ENCODE measurements at places on chromosomes 6 and 20.

GRCh38 chr20:17570347-17571152 is 675 bp downstream of the DSTN start:
- no peak for DNase-seq

DNA sequence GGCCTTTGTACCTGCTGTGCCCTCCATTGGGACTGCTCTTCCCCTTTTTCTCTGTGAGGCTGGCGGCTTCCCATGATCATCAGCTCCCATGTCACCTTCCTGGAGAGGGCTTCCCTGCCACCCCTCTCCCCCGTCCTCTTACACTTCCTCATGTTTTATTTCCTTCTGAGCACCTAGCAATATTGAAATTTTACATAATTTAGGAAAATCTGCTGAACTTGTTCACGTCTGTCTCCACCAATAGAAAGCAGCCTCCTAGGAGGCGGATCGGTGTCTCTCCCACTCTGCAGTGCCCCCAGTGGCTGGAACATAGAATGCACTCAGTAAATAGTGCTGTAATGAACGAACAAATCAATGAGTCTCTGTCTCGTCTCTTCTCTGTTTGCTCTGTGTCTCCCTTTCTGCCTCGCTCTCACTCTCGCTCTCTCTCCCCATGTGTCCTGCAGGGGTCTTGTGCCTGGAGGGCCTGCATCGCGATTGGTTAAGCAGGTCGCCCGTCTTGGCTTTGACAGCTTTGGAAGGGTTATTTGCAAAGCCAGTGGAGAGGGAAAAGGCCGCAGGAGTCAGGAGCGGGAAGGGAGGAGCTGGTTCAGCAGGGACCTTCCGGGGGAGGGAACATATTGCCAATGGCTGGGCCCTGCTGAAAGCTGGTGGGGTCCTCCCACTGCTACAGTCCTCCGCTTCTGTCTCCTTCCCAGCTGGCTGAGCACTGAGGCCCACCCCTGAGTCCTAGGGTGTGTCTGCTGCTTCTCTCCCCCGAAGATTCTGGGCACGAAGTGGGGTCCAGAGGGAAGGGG is 12.1 kb upstream of the OCSTAMP start:
- DNase-seq = peak; percentile 37

DNA sequence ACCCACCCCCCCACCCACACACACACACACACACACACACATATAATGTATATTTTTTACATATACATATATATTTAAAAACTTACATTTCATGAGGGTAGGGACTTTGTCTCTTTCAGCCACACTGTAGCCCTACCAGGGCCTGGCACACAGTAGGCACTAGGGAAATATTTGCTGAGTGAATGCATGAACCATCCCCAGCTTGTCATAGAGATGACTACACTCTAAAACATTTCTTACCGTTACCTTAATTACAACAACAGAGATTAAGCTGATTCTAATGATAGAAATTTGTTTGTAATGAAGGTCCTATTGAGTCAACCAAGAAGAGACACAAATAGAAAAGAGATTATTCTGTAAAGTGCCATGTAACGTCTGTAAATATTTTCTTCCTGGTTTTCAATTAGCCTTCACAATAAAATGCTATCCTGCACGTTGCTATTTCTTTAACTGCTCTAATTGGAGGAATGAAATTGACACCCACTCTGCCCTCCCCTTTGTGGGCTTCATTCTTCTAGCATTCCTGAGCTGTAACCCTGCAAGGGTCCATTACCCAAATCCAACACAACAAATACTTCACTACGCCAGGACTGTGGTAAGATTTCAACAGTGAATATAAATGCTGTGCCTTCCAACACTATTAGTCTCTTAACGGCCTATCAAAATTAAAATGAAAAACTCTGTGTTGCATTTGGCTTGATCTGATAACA is 30.8 kb downstream of the SIM1 start:
- DNase-seq = no peak

DNA sequence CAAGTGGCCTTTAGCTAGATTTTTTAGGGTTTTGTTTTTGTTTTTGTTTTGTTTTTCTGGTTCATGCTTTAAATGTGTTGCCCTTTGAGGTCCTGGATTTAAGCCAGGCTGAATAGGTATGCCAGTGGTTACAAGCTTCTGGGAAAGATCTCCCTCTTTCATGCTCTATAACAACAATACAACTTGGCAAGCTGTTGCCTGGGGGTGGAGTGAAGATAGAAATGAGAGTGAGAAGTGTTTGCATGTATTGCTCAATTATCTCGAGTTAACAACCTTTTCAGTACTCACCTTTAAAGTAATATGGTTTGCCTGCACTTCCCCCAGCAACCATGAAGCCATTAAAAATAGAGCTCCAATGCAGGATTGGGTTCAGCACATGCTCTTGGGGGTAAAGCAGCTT is 19.2 kb upstream of the HAO1 start:
- no peak for DNase-seq

DNA sequence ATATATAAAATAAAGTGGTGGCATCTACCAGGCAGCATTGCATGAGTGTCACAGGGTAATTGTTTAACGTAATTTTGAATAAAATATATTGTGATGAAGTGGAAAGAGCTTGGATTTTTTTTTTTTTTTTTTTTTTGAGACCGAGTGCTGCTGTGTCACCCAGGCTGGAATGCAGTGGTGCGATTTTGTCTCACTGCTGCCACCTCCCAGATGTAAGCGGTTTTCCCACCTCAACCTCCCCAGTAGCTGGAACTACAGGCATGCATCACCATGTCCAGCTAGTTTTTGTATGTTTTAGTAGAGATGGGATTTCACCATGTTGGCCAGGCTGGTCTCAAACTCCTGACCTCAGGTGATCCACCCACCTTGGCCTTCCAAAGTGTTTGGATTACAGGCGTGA is 81.1 kb upstream of the SMIM8 start:
- DNase-seq = no peak

GRCh38 chr6:17971128-17972073 is 16.0 kb downstream of the KIF13A start:
- DNase-seq = no peak

DNA sequence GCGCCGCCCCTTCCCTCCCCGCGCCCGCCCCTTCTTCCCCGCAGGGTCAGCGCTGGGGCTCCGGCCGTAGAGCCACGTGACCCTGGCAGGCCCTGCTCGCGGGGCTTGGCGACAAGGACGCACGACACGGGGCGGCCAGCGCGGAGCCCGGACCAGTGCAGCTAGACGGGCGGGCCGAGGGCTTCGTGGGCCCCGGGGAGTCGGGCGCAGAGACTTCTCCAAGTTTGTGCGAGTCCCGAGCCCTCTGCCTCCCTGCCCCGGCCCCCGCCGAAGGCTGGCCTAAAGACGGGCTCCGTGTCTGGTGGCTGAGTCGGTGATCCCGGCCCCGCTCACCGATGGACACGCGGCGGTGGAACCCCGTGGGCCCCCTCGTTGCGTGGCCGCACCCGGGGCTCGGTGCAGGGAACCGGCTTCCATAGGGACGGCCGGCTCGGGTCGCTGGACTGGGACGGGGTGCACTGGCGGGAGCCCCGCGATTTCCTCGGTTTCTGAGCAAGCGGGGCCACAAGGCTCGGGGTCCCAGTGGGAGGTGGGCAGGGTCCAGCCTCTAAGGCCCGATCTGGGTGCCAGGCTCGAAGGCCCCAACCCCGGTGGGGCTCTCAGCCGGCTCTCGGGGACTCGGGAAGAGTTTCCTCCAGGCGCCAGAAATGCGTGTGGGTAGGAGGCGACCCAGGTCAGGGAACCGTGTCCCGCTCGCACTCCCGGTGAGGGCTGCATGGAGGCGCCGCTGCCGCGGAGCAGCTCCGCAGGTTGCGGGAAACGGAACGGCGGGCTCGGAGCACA is 452 bp upstream of the GATA5 start:
- DNase-seq = no peak

- no peak for DNase-seq
These were observed 116.5 kb upstream of the HDAC2 start for GRCh38 chr6:114087496-114087895.

DNA sequence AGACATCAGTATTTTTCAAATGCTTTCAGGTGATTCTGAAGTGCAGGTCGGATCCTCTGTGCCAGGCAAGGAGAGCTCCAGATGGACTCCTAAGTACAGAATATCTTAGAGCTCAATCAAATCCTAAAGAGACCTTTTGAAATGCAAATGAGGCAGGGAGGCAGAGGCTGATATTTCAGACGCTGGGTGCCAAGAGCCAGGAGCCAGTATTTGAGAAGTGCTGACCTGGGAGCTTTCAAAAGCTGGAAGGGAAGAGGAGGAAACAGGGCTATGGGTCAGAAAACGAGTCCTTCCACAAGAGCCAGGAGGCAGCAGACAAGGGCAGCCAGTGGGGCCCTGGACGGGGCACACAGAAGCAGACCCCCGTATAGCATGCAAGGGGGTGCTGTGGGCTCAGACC is 46.1 kb upstream of the DSN1 start:
- DNase-seq = no peak

DNA sequence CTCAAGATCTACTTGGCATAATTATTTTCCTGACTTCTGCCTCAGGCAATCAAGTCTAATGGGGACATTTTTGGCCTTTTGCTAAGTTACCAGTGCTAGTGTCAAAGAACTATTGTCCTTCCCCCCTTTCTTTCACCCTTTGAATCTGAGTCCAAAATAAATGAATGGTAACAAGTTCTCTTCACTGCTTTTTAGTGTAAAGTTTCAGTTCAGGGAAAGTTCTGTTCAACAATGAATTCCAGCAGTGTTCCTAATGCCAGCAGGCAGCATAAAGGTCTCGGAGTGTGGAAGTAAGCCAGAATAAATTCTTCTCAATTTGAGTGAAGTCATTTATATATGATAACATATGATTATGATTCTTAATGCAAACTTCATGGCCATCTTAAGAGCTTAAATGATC is 20.8 kb upstream of the TSPYL1 start:
- no peak for DNase-seq

DNA sequence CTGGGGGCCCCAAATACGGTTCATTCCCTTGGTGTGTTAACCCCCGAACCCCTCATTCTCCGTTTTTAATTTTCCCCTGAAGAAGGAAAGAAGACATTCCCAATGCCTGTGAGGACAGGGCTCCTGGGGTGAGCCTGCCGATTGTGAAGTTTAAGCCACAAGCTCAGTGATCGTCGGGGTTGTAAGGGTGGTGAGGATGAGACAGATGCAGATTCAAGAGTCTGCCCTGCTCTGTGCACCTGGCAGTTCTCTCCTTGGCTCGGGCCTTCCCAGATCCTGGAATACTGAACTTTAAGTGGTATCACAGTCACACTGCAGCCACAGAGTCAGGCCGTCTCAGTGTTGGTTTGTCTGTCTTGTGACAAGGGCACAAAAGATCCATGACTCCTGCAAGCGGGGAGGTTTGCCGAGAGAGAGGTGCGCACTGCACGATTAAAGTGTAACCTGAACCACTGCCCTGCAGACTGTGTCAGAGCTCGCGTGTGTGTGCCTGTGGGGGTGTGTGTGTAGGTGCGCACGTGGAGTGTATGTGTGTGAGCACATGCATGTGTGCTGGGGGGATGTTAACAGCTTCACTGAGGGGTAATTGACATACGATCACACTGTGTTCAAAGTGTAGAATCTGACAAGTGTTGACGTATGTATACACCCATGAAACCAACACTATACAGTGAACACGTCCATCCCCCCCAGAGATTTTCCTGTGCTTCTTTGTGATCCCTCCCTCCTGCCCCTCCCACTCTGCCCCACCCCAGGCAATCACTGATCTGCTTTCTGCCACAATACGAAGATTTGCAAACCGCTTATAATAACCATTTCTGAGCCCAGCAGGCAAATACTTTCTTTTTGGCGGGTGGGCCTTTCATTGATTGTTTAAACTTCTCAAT is 38.9 kb downstream of the RPP40 start:
- DNase-seq = no peak

GRCh38 chr6:165599121-165599520 is 63.9 kb downstream of the PDE10A start:
- no peak for DNase-seq

- no peak for DNase-seq
These were observed 92.5 kb upstream of the SUPT3H start for GRCh38 chr6:45470131-45470738.

GRCh38 chr6:27517928-27518787 is 45.3 kb upstream of the ZNF184 start:
- no peak for DNase-seq

DNA sequence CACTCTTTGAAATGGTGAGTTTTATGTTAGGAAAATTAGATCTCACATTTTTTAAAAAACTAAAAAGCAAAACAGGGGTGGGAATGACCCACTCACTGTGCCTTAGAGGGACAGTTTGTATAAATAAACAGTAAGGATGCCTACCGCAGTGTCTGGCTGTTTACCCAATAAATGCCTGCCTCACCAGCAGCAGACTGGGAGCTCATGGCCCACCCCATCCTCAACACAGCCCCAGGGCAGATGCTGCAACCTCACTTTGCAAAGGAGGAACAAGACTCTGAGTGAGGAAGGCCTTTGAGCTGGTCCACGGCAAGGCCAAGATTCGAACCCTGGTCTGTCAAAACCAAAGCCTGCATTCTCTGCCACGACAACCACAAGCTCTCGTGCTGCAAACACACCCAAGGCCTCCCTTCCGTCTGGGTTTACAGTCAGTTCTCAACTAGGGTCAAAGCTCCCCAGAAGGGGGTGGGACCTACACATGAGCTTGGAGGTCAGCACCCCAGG is 77.8 kb downstream of the BMP7 start:
- DNase-seq = no peak

- DNase-seq = no peak
These were observed 3.9 kb downstream of the ETV7 start for GRCh38 chr6:36383606-36384005.

GRCh38 chr6:153437193-153437592 is 306.1 kb upstream of the RGS17 start:
- no peak for DNase-seq

- DNase-seq = no peak
These were observed 1246.0 kb upstream of the CITED2 start for GRCh38 chr6:140620496-140620895.

DNA sequence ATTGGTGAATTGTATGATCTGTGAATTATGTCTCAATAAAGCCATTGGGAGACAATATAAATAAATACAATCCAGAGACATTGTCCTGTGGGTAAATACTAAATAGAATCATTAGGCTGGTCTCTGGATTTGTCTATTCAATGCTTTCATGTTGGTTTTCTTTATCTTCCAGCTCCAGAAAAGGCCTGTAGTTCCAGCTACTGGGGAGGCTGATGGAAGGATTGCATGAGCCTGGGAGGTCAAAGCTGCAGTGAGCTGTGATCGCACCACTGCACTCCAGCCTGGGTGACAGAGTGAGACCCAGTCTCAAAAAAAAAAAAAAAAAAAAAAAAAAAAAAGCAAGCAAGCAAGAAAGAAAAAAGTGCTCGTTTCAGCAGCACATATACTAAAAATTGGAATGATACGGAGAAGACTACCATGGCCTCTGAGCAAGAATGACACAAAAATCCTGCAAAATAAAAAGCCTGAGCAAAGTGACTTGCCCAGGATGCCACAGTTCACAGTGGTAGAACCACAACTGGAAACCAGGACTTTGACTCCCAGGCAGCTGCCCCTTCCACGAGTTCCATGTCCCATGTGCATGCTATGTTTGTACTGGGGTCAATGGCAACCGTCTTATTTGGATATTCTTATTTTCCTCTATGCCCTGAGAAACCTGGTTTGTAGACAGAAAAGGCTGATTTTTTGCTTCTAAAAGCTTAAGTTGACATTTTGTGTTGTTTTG is 33.6 kb upstream of the GMPR start:
- no peak for DNase-seq

Measured in activated gamma-delta T cell treated with anti-CD3 and anti-CD28 coated beads, Interleukin-2, amount 50 U/mL, for 16 hours (primary cell).